ENCODE measurements at places on chromosomes 16 and 17. TPM values are rescaled to one million over a fixed set of nuclear protein-coding genes. Genes with fewer than 3 reads are reported as not detected.

DNA sequence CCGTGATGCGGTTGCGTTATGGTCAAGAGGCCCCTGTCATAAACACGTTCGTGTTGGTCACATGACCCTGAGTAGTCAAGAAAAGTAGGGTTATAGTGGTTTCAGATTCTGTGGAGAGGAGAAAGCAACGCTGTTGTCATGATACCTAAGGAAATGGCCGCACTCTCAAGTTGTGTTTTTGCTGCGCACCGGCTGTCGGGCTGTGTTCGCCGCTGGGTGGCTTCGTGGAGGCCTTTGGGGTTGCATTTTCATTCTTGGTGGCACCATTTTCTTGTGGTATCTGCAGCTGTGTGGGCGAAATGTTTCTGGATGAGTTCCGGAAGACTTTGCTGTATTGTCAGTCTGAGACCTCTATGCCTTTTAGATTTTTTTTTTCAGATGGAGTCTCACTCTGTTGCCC is 35.0 kb downstream of the DEF8 start:
- DNase-seq: no peak

Gene TBC1D3D
- total RNA-seq: 0.24 TPM

Gene NECAB2
- total RNA-seq: 1.8 TPM

- no peak for DNase-seq
Observed at GRCh38 chr16:57986196-57986595, 14.3 kb downstream of the ZNF319 start.

DNA sequence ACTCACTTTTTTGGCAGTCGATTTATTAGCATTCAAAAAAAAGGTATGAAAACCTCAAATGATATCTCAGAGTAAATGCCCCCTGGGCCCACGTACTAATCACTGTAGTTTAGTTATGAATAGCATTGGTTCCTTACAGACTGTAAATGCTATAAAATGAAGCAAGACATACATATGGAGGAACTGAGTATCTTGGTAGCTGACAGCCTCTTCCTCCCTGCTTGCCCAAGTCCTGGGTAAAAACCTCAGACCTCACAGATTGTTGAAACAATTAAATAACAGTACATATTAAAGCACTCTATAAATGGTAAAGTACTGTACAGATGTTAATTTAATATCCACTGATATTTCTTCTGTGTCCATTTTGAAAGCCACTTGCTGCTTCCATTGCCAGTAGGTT is 33.2 kb upstream of the ABCC11 start:
- no peak for DNase-seq

DNA sequence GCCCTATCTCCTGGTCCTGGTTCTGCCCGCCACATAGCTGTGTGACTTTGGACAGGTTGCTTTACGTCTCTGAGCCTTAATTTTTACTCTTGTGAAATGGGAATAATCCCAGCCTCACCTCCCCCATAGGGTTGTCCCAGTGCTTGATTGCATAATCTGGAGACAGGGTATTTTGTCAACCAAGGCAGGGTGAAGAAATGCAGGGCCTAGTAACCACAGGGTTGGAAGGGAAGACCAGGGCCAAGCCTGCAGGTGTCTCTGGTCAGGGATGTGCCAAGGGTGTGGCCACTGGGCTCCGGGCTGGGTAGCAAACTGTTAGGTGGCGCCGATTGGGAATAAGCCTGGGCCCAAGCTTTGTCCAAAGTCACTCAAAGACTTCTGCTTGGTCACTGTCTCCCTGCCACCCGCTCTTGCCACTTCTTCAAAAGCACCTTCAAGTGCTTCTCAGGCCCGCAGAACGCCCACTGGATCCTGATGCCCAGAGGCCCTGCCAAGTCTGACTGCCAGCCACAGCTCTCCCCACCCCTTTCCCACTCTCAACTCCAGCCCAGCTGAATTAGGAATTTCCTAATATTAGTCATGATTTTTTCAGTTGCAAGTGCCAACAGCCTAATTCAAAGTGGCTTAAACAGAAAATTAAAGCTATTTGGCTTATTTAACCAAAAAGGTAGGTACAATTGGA is 20.6 kb upstream of the COL1A1 start:
- DNase-seq: peak; percentile 65

- DNase-seq: no peak
Observed at GRCh38 chr16:84774810-84775209, 45.0 kb upstream of the CRISPLD2 start.

DNA sequence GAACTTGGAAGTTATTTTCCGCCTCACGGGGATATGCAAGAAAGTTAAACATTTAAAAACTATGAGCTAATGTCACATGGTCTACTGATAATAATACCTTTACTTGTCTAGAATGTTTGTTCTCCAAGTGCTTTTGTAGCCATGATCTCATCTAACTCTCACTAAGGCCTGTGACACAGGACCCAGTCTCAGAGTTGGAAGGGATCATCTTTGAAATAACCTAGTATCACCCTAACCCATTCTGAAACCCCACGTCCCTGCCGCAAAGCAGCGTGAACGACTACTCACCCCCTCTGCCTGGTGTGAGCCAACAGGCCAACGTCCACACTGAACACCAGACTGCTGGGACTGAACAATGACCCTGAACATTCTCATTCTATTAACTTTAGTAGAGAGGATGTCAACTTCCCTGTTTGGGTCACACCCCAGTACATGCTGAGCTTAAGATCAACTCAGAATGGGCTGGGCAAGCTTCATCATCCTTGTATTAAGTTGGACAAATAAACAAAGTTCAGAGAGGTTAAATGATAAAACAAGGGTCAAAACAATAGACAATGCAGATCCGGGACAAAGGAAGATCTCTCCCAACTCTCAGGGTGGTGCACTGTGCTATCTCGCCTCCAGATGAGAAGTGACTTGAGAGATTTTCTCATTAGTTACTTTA is 54.8 kb upstream of the BCAR1 start:
- DNase-seq: no peak

Gene LITAFD
- total RNA-seq: not detected

GRCh38 chr16:51151435-51151960 is 428 bp upstream of the SALL1 start:
- peak; percentile 50 for DNase-seq

Gene ATP2C2
- not detected for total RNA-seq

- no peak for DNase-seq
Observed at GRCh38 chr17:47316311-47316710, 7.4 kb upstream of the EFCAB13 start.

Gene PRCD
- total RNA-seq: 3.4 TPM

DNA sequence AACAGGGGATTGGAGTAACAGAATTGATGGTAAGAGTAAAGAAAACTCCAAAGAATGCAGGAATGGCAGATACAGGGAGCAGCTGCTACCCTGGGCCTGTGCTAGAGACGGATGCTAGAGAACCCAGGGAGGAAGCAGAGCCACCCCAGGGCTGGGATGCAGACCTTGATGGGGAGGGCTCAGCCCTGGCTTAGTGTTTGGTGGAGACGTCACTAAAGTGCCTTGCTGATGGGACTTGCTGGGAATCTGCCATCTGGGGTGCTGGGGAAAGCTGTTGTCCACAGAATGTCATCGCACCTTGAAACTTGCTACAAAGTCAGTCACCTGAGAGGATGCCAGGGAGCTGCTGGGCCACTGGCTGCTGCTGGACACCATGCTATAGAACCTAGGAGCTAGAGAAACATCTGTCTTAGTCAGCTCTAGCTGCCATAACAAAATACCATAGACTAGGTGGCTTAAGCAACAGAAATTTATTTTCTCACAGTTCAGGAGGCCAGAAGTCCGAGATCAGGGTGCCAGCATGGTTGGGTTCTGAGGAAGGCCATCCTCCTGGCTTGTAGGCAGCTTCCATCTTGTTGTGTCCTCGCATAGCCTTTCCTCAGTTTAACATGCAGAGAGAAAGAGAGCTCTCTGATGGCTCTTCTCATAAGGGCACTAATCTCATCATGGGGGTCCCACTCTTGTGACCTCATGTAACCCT is 15.3 kb downstream of the MT1X start:
- no peak for DNase-seq

- no peak for DNase-seq
Observed at GRCh38 chr17:60586288-60586974, 13.6 kb upstream of the PPM1D start.

GRCh38 chr16:2857451-2858244 is at the start of gene PRSS22:
Gene PRSS22, minus strand, starts transcription at chr16:2858170. Its CDS starts 66 bp downstream, at chr16:2858104.
- DNase-seq: no peak

Gene TMC5
- total RNA-seq: not detected

GRCh38 chr17:41678411-41678906 is 10.2 kb upstream of the EIF1 start:
- DNase-seq: no peak

DNA sequence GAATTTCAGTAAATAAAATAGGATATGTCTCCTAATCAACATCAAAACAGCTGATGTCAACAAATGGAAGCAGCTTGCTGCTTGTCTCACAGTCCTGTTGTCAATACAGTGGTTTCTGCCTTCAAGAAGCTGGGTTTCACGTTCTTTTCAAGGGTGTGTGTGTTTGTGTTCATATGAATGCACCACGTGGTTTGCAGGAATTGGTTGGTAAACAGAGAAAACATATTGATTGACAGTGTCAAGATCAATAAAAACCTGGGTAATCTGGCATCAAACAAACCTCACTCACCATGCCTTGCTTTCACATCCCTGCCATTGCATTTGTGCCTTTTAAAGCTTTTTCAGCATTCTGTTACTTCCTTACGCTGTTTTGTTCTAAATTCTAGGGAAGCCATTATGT is 585.7 kb upstream of the CA10 start:
- no peak for DNase-seq
